Kasumi-1 (cell line): ENCODE measurements at places on chromosomes 11 and 22.

GRCh38 chr11:103961010-103961409, 75.4 kb upstream of the DDI1 start:
- no peak for DNase-seq

DNA sequence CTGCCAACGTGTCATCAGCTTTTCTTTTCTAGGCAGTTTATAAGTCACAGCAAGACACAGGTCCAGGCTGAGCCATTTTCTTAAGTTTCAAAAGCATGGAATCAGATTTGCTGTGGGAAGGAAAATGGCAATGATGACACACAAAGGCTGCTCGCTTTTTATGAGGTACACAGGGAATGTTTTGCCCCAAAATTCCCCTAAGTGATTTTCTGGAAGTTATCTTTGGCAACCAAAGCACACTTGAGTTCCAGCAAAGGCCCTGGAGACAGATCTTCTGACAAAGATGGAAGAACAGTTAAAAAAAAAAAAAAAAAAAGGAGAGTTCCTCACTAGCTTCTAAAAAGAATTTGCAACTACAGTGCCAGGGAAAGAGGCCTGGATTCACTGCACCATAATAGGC, 260.8 kb downstream of the LARGE1 start:
- DNase-seq, result no peak

- no peak for DNase-seq
These were observed 1054.3 kb upstream of the TENM4 start for GRCh38 chr11:80495116-80495515.

DNA sequence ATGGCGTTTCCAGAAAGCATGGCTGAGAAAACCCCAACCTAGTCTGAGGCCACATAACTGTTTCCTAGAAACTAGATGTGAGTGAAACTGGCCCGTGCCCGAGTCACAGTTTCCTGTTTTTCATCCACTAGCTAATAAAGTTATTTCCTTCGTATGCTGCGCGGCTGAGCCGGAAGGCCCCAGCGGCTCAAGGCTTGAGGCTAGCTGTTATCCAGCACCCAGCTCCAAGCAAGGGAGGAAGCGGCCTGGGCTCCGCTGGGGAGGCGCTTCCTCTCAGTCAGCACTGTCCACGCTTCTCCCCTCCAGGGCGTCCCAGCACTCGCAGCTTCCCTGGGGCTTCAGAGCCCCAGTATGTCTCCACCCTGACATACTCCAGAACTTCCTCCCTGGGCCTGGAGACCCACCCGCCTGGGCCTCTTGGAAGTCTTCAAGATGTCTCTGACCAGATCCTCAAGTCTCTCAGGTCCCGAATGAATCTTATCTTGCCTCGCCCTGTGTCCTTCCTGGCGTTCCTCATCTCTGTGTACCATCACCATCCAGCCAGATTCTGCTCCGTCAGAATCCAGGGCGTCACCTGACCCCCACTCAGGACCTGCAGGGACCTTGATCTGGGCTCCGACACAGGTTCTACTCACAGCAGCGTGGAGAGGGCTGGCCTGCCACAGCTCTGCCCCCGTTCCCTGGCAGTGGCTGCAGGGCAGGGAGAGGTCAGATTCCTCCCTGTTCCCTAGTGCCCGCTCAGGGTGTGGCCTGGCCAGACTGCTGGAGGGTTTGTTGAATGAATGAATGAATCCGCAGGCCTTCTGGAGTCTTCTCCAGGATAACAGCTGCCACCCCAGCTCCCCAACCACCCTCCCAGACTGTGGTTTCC, 81.9 kb downstream of the LRRC32 start:
- peak; percentile 95 for DNase-seq
